ENCODE measurements at places on chromosomes 5 and 9.

DNA sequence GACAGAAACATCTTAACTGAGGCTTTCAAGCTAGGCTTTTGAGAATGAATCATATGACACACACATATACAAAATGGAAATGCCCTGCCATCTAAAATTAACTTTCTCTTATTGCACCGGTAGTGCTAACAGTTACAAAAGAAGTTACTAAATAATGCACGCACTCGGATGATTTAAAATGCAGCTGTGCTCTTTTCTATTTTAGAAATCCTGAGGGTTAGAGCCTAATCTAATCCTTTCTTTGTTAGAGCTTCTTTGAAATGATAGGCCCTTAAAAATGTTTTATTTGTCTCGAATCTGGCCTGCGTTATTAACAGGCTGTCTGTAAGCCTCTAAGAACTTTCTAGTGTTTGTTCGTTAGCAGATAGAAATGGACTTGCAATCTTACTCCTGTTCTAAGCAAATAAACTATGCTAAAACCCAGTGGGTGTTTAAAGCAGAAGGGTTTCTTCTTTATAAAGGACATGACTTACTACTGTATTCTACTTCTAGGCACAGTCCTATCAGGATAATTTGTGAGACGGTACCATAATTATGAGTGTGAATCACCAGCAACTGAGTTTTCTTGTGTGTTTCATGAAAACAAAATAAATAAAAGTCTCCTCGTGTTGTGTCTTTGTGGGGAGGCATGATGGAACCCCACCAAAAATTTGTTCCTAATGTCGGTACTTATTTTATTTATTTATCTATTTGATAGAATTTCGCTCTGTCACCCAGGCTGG is 69.2 kb upstream of the MYO10 start:
- no peak for DNase-seq

DNA sequence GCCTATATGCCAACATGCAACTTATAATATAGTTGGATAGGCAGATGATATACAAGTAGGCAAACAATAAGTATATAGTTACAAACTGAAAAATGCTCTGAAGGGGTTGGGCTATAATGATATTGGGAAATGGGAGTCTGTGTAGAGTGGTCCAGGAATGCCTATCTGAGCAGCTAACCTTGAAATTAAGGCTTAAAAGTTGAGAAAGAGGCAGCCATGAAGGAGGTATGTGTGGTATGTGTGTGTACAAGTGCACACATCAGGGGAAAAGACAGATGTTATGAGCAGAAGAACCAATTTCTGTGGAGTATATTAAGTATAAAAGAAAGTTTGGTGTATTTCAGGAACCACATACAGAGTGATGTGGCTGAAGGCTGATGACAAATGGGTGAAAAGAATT is 154.9 kb upstream of the PAPPA start:
- no peak for DNase-seq

- DNase-seq = no peak
Measured at GRCh38 chr9:113928269-113928668, 52.2 kb downstream of the ZNF618 start.

GRCh38 chr9:100286257-100286656 is 66.5 kb downstream of the TEX10 start:
- no peak for DNase-seq

DNA sequence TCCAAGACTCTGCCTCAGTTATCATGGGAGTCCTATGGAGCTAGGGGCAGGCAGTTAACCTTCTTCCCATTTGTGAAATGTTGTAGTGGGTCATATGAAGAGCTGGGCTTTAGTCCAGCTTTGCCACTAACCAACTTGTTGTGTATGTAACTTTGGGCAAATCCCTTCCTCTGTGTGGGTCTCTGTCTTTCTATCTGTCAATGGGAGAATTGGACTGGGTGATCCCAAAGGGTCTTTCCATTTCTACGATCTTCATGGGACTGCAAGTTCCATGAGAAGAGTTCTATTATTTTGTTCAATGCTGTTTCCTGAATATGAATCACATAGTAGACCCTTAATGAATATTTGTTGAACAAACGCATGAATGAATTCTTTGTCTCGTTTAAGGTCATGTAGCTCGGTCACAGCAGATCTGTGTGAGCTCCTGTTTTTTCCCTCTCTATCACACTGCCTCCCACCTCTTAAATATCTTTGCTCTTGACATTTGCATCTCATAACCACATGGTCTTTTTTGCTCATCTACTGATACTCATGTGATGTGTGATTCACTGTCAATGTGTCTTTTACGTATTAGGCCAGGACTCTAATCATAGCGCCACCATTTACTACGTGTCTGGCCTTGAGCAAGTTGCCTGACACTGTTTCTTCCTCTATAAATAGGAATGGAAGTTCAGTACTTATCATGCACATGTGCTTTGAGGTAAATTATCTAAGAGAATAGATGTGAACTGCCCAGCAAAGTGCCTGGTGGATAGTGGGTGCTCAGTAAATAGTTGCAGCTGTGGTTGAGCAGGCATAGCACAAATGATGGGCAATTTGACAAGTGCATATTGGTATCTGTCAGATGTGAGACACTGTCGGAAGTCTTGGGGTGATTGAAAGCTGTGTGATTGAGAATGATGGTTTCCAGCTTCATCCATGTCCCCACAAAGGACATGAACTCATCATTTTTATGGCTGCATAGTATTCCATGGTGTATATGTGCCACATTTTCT is 37.4 kb downstream of the PTTG1 start:
- peak; percentile 42 for DNase-seq

- no peak for DNase-seq
Measured at GRCh38 chr5:95072281-95072680, 212.6 kb downstream of the MCTP1 start.

DNA sequence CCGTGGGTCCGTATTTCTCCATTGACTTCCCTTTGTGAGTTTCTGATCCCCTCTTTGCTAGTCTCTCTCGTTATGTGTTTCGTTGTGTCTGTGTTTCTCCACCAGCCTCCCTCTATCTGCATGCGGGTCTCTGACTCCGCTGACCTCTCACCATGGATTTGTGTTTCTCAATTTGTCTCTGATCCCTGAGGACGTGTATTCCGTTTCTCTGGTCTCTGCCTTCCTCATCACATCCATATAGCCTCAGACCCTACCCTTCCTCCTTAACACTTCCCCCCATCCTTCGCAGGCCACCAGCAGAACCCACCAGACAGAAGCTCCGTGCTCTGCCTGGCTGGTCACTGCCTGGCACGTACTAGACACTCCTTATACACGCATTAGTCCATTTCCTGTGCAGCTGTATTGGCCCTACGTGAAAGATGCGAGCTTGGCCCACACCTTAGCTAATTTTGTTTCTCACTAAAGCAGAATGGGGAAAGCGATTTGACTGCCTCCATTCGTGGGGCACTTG is 631 bp downstream of the B4GALT7 start:
- no peak for DNase-seq

- DNase-seq = no peak
Measured at GRCh38 chr5:618450-618849, 6.3 kb downstream of the CEP72 start.

DNA sequence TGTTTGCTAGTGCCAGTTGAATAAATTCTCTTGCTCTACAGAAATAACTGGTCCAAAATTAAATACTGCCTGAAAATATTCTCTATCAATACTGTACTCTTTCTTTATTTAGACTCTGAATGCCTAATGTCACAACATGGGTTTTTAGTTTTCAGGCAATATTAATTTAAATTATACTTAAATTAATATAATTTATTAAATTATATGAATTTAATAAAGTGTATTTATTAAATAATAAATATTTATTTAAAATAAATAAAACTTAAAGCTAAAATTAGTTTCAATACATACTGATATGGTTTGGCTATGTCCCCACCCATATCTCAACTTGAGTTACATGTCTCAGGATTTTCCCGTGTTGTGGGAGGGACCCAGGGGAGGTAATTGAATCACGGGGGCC is 146.0 kb downstream of the PRR16 start:
- DNase-seq = no peak

GRCh38 chr9:118985851-118986250 is 383.4 kb downstream of the BRINP1 start:
- DNase-seq = no peak

DNA sequence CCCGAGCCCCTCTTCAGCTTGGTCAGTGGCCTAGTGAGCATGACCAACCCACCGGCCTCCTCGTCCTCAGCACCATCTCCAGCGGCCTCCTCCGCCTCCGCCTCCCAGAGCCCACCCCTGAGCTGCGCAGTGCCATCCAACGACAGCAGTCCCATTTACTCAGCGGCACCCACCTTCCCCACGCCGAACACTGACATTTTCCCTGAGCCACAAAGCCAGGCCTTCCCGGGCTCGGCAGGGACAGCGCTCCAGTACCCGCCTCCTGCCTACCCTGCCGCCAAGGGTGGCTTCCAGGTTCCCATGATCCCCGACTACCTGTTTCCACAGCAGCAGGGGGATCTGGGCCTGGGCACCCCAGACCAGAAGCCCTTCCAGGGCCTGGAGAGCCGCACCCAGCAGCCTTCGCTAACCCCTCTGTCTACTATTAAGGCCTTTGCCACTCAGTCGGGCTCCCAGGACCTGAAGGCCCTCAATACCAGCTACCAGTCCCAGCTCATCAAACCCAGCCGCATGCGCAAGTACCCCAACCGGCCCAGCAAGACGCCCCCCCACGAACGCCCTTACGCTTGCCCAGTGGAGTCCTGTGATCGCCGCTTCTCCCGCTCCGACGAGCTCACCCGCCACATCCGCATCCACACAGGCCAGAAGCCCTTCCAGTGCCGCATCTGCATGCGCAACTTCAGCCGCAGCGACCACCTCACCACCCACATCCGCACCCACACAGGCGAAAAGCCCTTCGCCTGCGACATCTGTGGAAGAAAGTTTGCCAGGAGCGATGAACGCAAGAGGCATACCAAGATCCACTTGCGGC is 1.8 kb downstream of the EGR1 start:
- peak; percentile 25 for DNase-seq

- DNase-seq = no peak
Measured at GRCh38 chr5:102307232-102307631, 11.1 kb upstream of the SLCO4C1 start.

GRCh38 chr5:123496892-123497291 is 15.1 kb upstream of the CSNK1G3 start:
- DNase-seq = peak; percentile 52

GRCh38 chr5:63700241-63700640 is 262.0 kb downstream of the HTR1A start:
- no peak for DNase-seq

DNA sequence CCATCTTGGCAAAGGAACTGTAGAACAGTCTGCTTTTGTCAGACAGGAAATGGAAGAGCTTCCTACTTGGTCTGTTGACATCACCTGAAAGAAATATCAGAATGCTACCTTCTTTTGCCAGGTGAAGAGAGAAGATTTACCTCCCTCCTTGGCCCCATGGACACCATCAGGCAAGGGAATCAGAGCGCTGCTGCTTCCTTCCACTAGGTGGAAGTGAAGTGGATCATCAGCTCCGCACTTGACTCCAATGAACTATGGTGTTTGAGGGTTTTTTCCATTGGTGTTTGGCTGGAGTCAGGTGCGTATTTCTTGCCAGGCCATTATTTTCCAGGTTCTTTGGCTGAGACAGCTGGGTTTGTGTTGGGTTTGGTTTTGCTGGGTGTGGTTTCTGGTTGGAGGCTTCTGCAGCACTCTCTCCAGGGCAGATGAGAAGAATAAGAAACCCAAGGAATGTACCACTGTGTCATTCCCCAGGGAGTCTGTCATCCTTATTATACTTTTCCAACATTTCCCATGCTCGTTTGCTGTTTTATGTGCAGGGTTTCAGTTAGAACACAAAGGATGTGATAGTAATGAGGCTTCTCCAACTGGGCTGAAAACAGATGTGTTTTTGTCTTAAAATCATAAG is 12.4 kb downstream of the SPATA31E1 start:
- DNase-seq = no peak

DNA sequence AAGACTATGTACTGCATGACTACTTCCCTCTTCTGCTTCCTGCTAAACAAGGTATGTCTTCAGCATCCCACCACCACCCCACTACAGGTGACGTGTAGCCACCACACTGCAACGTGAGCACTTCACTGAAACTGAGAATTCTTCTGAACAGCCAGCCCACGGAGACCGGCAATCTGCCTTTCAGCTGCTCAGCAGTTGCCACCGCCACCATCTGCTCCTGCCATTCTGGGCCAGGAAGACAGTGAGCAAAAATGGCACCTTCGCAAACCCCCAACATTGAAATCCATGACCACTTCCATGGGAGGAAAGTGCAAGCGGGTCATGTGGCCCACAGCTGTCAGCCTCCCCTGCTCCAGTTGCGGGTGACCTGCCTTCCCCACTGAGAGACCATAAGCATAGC is 443.4 kb upstream of the ST8SIA4 start:
- no peak for DNase-seq

DNA sequence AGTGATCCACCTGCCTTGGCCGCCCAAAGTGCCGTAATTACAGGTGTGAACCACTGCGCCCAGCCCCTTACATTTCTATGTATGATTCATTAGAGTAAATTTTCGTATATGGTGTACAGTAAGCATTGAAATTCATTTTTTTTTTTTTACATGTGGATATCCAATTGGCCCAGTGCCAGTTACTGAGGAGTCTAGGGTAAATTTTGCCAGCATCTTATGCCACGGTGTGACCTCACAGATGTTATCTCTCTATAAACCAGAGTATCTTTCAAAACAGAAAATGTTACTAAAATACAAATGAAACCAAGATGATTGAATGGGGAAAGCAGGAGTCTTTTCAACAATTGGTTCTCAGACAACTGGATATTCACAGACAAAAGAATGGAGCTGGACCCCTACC is 64.7 kb downstream of the IPPK start:
- no peak for DNase-seq

GRCh38 chr5:40911266-40911665 is 2.0 kb downstream of the C7 start:
- DNase-seq = no peak

- no peak for DNase-seq
Measured at GRCh38 chr5:197892-198489, 6.7 kb downstream of the LRRC14B start.

DNA sequence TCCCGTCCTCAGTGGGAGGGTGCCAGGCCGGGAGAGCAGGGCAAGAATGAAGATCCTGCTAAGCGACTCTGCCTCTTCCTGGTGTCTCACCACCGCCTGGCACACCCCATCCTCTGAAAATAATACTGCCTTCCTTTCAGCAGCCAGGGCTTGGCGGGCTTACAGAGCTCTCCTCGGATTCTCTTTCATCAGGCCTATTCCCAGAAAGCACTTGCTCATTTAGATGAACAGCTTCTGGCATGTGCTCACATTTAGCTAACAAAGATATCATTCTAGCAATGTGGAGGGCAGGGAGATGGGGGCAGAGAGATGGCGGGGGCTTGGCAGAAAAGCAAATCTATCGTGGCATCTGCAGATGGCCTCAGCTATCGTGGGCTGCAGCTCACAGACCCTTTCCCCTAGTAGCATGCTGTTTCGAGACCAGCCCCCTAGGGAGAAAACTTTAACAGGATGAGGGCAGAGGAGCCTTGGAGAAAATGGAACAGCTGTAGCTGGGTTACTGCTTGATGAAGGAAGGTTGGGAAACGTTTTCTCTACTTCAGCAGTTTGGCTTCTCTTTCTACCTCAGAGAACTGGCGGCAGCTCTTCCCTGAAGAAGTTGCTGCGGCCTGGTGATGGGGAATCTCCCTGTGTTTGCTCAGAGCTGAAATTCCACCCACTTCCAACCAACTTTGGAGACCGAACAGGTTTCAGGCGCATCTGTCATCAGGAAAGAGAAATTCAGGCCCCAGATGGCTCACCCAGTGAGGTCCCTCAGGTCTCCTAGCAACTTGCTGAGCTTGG is 102.1 kb downstream of the TMEM174 start:
- DNase-seq = peak; percentile 36

GRCh38 chr9:87549791-87550190 is 52.1 kb downstream of the DAPK1 start:
- no peak for DNase-seq
